ENCODE measurements at places on chromosomes 3 and 15.

GRCh38 chr15:82017656-82018055 is 28.2 kb downstream of the MEX3B start:
- no peak for DNase-seq

GRCh38 chr15:79004336-79004735 is 59.5 kb upstream of the CTSH start:
- no peak for DNase-seq

- no peak for DNase-seq
Observed at GRCh38 chr3:192835818-192836815, 81.5 kb downstream of the MB21D2 start.

GRCh38 chr3:66354001-66354400 is 133.2 kb downstream of the SLC25A26 start:
- no peak for DNase-seq

- DNase-seq: no peak
Observed at GRCh38 chr15:39602143-39602542, 21.3 kb downstream of the THBS1 start.

GRCh38 chr15:68497206-68497910 is 65.4 kb upstream of the ITGA11 start:
- DNase-seq: no peak

- DNase-seq: no peak
Observed at GRCh38 chr3:127454968-127455367, 135.6 kb downstream of the TPRA1 start.

- DNase-seq: no peak
Observed at GRCh38 chr3:11717301-11717700, 73.6 kb upstream of the VGLL4 start.

DNA sequence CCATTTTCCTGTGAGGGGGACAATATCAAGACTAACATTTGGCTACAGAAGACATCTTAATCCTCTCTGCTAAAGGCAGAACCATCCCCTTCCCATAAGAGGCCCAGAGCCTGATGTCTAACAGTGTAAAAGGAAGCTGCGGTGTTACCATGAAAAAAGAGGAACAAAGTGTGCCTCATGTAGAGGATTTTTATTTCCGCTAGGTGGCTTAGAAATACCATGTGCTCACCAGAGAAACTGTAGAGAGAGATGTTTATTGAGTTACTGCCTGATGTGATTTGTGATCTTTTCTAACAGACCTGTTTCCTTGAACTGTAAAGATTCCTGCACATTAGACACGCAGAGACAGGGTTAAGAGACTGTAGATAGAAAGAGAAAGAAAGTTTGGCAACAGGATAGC is 22.0 kb downstream of the OR5H15 start:
- DNase-seq: no peak
